ENCODE measurements at places on chromosomes 7 and 10.

GRCh38 chr7:83101530-83101929 lies 61.2 kb downstream of the PCLO start:
- no peak for DNase-seq

DNA sequence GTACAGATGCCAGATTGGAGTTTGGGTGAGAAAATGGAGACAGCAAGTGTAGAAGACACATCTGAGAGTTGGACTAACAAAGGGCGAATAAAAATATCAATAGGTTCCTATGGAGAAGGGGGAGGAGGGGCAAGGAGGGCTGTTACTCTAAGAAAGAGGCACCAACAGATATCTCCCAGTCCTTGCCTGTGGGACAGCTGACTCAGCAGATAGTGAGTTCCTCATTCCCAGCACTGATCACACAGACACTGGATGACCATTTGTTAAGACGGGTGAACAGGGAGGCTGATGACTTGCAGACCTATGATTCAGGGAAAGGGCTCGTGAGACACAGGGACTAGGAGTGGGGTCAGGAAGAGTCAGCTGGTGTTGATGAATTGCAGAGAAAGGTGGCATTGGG lies 5.7 kb upstream of the PRR15 start:
- no peak for DNase-seq

GRCh38 chr10:97174941-97175340 lies 10.8 kb downstream of the SLIT1 start:
- DNase-seq: no peak

DNA sequence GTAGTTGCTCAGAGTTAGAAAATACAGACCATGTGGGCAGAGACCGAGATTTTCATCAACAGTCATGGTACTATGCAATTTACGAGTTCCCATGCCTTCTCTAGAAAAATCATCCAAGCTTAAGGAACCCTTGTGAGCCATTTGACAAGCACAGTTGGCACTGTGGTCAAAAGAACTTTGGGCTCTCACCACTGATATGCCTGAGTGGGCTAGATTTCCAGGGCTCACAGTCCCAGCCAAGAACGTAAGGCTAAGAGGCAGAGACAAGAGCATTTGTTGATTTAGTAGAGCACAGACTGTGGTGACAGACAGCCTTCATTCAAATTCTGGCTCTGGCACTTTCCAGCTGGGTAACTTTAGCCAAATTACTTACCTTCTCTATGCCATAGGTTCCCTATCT lies 407.0 kb downstream of the SORCS1 start:
- DNase-seq: no peak

DNA sequence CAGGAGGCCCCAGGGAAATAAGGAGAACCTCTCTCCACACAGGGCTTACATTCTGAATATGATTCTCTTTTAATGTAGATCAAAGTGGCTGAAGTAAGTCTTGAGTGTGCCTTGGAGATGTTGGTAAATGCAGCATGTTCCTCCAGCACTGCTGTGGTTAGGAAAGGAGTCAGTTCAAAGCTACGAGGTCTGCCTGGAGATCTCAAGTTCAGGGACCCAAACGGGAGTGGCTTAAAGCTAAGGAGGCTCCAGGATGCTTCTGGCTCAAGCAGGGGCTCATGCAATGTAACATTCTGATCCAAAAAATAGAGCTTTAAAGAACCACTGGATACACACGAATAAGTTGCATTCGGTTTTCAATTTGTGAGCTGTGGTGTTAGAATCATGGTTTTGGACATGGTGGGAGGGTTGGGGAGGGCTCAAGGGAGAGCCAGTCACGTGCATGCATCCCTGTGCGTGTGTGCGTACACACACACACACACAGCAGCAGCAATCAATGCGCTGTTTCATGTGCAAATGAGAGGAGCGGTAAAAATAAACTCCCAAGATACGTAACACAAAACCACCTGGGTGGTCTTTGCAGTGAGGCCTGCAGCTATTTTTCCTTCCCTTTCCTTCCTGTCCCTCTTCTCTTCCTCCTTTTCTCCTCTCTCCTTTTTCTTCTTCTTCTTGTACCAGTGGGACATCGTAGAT lies 70.5 kb downstream of the AOAH start:
- DNase-seq: no peak
